CD4-positive, alpha-beta T cell treated with Interleukin-12 subunit alpha and Interleukin-12 subunit beta, for 1 hour (primary cell): ENCODE measurements at places on chromosomes 7 and 10.

DNA sequence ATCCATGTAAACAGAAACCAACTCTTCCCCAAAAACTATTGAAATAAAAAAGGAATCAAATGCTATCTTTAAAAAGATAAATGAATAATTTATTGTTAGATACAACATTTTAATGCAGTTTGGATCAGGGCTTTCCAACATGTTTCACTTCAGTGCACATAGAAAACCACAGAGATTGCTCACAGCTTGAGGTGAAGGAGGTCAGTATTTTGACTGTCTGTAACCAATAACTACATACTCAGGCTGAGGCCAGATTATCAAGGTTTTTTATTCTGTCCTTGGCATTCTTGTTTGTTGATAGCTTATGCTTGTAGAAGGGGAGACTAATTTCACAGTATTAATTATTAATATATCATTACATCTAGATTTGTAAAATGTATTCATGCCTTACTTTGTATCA, 195.5 kb downstream of the PRKG1 start:
- DNase-seq, result no peak

- no peak for DNase-seq
These were observed 191.2 kb upstream of the SH2B2 start for GRCh38 chr7:102095321-102096011.

DNA sequence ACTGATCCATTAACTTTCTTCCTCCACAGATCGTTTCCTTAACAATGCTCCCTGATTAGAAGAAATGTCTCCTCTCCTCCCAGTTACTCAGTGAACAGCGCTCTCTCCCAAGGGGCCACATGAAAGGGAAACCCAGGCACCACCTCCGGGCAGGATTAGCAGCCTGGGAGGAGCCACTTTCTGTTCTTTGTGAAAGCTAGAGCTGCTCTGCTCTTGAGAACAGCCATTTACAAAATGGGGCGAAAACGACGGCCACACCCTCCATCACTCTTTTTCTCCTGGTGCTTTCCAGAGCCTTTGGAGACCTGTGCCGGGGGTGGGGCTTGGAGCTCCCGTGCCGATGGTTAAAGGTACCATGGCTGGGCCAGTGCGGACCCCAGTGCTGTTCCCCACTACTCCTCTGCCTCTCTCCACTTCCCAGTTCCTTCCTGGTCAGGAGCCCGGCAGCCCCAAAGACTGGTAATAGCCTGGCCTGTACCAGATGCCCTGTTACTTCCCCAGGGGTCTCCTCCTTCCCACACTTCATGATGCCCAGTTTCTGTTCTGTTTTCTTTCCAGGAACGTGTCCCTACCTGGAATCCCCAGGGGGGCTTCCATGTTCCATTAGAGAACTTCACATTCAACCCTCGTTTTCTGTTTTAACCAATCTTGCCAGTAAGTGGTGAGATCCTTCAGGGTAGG, 402.9 kb upstream of the GALNT17 start:
- DNase-seq, result no peak

- no peak for DNase-seq
These were observed 22.8 kb downstream of the BRAF start for GRCh38 chr7:140901941-140902302.

- no peak for DNase-seq
These were observed 1.5 kb upstream of the WDR37 start for GRCh38 chr10:1054684-1055083.

DNA sequence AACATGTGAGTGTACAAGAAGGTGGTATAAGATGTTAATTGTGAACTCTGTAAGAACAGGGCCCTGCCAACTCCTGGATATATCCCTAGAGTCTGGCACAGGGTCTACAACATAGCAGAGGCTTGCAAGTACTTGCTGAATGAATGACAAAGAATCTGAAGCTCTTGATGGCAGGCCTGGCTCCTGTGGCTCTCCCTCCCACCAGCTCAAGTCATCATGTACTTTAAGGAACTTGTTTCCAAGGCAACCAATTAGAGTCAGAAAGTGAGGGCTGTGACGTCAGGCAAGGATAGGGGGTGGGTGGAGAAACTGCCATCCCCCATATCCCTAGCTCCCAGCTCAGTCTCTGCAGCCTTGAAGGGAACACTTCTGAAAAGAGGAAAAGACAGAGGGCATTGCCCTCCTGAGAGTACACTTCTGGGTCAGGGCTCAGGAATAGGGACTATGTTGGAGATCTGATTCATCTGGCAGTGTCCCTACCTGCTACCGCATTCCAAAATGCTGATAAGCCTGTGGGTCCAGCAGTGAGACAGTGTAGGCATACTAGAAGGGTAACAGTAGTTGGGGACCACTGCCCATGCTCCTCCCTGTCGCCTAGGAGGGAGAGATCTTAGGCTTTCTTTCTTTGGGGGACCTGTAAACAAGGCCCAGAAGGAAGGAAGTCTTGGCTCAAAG, 34.6 kb upstream of the BTRC start:
- DNase-seq, result no peak

DNA sequence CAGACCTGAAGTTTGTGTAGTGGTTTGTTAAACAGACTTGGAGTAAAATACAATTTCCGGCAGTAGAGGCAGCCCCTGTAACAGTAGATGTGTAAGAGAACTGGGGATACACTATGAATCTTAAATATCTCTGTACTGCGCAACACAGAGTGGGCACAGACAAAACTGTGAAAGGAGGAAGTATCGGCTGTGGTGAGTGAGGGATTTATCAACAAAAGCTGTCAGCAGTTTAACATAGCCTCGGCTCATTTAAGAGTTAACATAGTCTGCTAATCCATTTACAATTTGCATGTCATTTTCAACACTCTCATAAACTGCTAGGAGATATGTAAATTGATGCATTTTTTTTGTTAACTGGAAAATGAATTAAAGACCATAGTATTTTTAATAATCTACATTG, 225.2 kb downstream of the ZWINT start:
- DNase-seq, result no peak

DNA sequence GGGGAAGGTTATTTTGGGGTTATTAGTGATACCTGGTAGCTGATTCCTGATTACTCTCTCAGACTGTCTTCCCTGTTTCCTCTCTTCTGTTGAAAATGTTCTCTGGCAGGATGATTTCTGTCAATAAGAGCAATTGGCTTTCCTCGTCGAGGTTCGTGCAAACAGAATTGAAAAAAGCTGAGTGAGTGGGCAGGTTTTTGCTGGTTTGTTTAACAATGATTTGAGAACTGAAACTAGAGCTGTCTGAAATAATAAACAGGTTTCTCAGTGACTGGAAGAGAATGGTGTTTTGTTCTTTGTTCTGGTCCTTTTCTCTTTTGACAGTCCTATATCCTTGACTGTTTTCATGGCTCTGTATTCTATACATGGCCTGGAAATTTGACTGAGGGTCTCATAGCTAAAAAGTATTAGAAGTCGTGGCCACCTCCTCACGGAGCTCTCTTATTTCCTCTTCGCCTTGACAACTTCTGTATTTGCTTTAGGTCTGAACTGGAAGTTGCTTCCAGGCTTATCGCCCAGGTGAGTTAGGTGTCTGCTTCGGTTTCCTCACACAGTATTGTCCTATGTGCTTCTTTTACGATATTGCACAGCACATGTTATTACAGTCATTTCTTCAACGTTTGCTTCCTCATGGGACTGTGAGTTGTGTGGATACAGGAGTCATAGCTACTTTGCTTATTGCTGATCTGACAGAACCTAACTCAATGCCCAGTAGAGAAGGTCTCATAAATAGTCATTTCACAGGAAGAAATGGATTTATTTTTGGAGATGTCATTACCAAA, 403.6 kb downstream of the NRG3 start:
- DNase-seq, result no peak
